H9 (cell line): ENCODE measurements at places on chromosomes 2 and 18. TPM values are rescaled to one million over a fixed set of nuclear protein-coding genes. Genes with fewer than 3 reads are reported as not detected.

Gene MIB1
- 45.7 and 48.8 TPM in 2 replicates for total RNA-seq

Gene KATNAL2
- 20.1 and 21.7 TPM in 2 replicates for total RNA-seq

Gene AQP12A
- total RNA-seq: not detected in 2 replicates

Gene IMMT
- 112 and 116 TPM in 2 replicates for total RNA-seq

Gene MC4R
- total RNA-seq: not detected in 2 replicates

Gene COLEC11
- 0.39 TPM in 1 of 2 replicates, not detected in the other for total RNA-seq

Gene KANSL3
- total RNA-seq: 34.2 and 35.7 TPM in 2 replicates

Gene ZNF892
- 13.2 and 13.3 TPM in 2 replicates for total RNA-seq

Gene AKAIN1
- not detected in 2 replicates for total RNA-seq

Gene SULT1C2
- 1.6 and 2.2 TPM in 2 replicates for total RNA-seq

Gene C2orf66
- total RNA-seq: not detected in 2 replicates

Gene MOGAT1
- not detected in 2 replicates for total RNA-seq

DNA sequence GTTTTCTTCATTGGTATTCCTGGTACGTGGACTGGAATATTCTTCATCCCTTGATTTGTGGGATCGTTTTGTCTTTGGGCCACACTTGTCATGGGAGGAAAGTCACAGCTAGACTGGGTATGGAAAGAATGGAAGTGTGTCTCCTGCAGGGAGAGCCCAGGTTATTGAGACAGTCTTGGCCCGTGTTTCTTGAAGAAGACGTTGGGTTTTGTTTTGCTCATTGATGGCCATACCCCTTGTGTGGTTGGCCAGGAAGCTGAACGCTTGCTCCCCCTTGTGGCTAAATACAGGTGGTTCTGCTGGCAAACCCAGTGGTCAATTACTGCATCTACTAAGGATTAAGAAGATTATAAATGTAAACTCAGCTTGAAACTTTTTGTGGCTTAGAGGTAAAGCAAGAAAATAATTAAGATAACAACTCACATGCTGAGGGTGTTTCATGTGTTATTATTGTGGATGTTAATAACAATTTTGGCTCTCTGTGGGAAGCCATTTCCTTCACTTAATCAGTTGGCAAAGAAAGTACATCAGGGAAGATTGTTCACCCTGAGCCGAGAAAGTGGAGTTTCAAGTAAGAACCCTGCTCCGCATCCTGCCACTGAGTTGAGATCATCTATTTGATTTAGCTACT lies 91.8 kb downstream of the NEDD4L start:
- DNase-seq: peak; percentile 71

DNA sequence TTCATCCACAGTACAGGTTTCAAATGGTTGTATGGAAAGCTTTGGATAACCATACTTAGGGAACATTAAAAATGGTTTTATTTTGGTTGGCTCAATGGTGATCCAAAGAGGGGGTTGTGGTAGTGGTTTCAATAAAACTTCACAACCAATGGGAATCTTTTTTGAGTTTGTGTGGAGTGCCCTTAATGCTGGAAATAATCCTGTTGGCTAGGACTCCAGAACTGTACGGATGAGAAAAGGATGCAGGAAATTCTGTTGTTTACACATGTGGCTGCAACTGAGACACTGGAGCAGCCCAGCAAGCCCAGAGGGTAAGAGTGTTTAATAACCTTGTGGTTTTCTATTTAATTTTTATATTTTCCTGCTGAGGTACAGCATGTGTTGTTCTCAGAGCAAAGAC lies at the start of gene CCDC102B:
Gene CCDC102B, plus strand, starts transcription at position 210 of the 400 bp plus-strand sequence. CDS start 38,684 bp downstream, outside the sequence.
- DNase-seq: no peak

- DNase-seq: no peak
These were observed 53.4 kb upstream of the ODC1 start for GRCh38 chr2:10501451-10501961.

DNA sequence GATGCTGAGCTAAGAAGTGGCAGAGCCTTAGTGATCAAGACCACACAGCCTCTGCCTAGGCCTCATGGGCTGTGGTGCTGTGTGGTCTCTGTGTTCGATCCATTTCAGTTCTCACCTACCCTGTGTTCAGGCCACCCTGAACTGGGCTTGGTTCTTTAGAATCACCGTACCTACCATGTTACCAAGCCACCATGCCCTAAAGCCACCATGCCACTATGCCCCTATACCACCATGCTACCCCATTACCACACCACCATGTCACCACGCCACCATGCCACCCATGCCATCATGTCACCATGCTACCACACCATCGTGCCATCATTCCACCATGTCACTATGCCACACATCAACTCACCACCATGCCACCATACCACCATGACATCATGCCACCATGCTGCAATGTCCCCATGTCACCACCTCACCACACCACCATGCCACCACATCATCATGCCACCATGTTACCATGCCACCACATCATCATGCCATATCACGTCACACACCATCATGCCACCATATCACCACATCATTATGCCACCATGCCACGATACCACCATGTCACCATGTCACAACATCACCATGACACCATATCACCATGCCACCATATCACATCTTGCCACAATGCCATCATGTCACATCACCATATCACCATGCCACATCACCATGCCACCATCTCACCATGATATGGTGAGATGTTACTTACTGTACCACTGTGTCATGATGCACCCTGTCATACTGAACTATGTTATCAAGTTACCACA lies 191.0 kb upstream of the ARL4C start:
- DNase-seq: no peak

GRCh38 chr2:149744865-149745264 lies 157.3 kb upstream of the MMADHC start:
- DNase-seq: no peak

GRCh38 chr18:22233266-22233665 lies 63.9 kb downstream of the GATA6 start:
- DNase-seq: no peak

GRCh38 chr2:163493359-163494298 lies 242.2 kb downstream of the FIGN start:
- no peak for DNase-seq

DNA sequence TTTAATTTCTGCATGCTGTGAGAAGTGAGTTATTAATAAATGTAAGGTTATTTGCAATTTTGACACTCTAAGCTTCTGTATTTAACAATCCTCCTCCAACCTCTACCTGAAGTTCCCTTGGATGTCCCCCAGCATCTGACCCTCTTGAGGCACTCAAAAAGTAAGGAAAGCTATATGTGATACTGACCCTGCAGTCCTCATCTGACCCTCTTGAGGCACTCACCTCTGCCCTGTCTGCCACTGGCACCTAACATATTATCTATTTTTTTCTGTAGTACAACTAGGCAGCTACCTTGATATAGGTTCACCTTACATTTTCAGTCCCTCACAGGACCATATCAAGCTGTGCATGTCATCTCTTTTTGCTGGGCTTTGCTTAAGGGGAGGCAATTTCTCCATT lies 583.4 kb upstream of the PKDCC start:
- no peak for DNase-seq

GRCh38 chr2:74878551-74878950 lies 44.6 kb downstream of the HK2 start:
- DNase-seq: no peak

GRCh38 chr2:150480241-150480640 lies 7.2 kb downstream of the RND3 start:
- DNase-seq: no peak

- DNase-seq: peak; percentile 19
These were observed 309.5 kb downstream of the NDUFA10 start for GRCh38 chr2:239715606-239716005.
